Fibroblast of villous mesenchyme (primary cell): ENCODE measurements at places on chromosomes 5 and 9.
A peak's percentile ranks its signal among the peaks of the same experiment; 100 is the strongest.

DNA sequence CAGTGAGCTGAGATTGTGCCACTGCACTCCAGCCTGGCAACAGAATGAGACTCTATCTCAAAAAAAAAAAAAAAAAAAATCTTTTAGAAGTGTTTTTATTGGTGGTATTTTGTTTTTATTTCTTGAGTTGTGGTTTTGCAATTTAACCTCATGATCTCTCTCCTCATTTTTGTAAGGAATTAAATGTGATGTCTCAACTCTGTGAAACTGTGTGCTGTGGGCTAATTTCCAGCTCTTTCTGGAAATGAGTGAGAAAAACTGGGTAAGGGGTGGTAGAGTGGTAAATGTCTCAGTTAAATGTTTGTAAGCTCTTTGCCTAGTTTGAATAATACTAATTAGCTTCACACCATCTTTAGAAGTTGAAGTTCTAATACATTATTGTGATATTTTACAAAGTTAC is 29.0 kb downstream of the ACO1 start:
- DNase-seq, result peak; percentile 86

DNA sequence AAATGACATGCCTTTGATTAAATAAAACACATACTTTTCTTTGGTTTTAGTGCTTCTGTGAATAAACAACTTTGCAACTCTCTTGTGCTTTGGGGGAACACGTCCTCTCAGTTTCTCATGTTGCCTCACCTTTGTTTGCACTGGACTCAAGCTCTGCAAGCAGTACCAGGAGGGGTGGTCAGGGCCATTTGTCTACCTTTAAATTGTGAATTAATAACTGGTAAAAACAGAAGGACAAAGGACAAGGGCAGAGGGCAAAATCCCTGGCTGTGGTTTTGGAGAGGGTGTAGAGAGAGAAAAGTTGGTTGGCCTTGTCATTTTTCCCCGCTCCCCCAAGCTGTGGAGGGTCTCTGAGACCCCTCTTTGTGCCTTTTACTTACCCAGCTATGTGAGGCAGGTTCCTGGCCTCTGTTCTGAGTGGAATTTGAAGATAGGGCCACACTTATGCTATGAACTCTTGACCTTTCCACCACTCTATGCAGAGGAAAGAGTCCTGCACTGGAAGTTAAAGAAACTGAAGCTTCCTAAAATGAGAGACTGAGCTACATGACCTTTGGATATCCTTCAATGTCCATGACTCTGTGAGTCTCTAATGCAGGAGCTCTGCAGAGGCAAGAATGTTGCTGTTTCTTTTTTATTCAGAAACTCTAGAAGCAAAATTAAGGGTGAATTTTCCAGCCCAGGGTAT is 55.1 kb upstream of the MOCS2 start:
- DNase-seq, result no peak

DNA sequence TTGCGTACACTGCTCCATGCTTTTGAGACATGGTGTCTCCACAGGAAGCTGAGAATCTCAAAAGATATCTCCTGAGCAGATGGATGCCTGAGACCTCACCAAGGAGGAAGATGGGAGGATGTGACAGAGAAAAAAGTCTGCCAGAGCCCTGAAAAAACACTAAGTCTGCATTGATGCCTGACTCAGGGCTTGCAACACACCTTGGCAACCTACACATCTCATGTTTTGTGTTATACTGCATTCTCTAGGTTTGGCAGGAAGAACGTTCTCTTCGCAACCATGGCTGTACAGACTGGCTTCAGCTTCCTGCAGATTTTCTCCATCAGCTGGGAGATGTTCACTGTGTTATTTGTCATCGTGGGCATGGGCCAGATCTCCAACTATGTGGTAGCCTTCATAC is 19.2 kb downstream of the SLC22A4 start:
- DNase-seq, result peak; percentile 7

DNA sequence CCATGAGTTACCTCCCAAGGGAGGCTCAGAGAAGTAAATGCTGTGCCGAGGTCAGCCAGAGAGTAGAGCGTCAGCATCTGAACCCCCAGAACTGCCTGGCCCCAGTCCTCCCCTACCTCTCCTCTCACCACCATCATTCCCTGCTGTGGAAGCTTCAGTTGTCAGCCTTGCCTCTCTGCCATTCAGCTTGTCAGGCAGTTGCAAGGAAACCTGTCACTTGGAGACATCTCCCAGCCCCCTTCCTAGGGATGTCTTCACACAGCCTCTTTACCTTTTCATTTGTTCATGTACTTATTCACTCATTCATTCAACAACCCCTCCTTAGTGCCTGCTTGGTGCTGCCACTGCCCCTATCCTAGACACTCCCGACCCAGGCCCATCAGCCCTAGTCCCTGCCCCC is 2.1 kb downstream of the RGS14 start:
- DNase-seq, result no peak

GRCh38 chr5:61115968-61116367 is 46.3 kb downstream of the SMIM15 start:
- DNase-seq, result no peak
